PC-9 (cell line): ENCODE measurements at places on chromosomes 13 and 19. TPM values are rescaled to one million over a fixed set of nuclear protein-coding genes. Genes with fewer than 3 reads are reported as not detected.

GRCh38 chr13:109529964-109530363 is 256.4 kb downstream of the IRS2 start:
- H3K27ac ChIP-seq, result no peak overlapping the region
- H3K4me3 ChIP-seq, result no peak overlapping the region
- H3K36me3 ChIP-seq, result no peaks in the 10 kb centered on the region
- no peak for DNase-seq
- H3K4me1 ChIP-seq, result no peaks in the 10 kb centered on the region

- DNase-seq, result no peak
- peaks cover 4% of the 10 kb centered on the region; the same call in 1 of the 2 replicates for H3K27me3 ChIP-seq
- H3K4me1 ChIP-seq, result peaks cover 7% of the 10 kb centered on the region; the same call in 1 of the 2 replicates
- no peaks in the 10 kb centered on the region for H3K36me3 ChIP-seq
Measured at GRCh38 chr13:36913463-36913862, 6.6 kb downstream of the SMAD9 start.

- DNase-seq, result peak; percentile 66
- H3K4me1 ChIP-seq, result peaks cover 39% of the 10 kb centered on the region
- no peaks in the 10 kb centered on the region for H3K27me3 ChIP-seq
- peak overlapping the region; percentile 80 for H3K27ac ChIP-seq
Measured at GRCh38 chr19:7492558-7492957, 3.7 kb upstream of the PEX11G start.

- no peak overlapping the region for H3K4me3 ChIP-seq
- H3K4me1 ChIP-seq, result peaks cover 21% of the 10 kb centered on the region
- H3K27me3 ChIP-seq, result no peaks in the 10 kb centered on the region
- no peaks in the 10 kb centered on the region for H3K36me3 ChIP-seq
- DNase-seq, result peak; percentile 52
Measured at GRCh38 chr19:4803736-4804695, 12.5 kb downstream of the FEM1A start.

DNA sequence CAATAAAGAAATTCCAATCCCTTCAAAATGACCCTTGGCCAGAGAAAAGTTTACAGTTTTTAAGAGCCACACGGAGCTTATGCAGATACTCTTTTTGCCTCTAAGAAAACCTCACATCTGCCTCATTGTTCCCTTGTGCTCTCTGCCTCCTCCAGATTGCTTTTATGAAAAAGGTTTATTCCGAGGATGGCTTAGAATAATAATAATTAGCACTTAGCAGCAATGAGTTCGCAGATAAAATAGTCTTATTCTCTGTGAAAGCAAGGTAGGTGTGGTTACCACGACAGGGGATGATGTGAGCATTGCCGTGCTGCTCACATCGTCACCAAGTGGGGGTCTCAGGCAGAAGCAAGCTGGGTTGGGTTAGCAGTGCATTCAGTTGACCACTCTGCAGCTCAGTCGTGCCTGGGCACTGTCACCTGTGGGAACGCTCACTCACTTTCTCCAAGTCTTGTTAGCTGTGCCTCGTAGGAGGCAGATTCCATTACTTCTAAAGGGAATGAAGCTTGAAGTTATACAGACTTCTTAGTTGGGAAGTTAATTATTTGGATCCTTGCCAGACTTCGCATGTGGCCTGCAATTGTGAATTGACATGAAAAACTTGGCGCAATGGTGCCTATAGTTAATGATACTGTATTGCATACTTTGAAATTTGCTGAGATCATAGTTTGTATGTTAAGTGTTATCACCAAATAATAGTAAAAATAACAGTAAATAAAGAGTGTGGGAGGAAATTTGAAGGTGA is 157.2 kb downstream of the MYO16 start:
- H3K27ac ChIP-seq, result no peak overlapping the region
- H3K4me3 ChIP-seq, result no peak overlapping the region
- no peak for DNase-seq
- H3K27me3 ChIP-seq, result no peaks in the 10 kb centered on the region
- H3K4me1 ChIP-seq, result no peaks in the 10 kb centered on the region
- H3K36me3 ChIP-seq, result no peaks in the 10 kb centered on the region

GRCh38 chr19:19866611-19867248 is 1.0 kb downstream of the ZNF253 start:
- H3K36me3 ChIP-seq, result peaks cover 27% of the 10 kb centered on the region
- no peak overlapping the region for H3K27ac ChIP-seq
- H3K4me3 ChIP-seq, result peak overlapping the region; percentile 89
- no peaks in the 10 kb centered on the region; the same call in 1 of the 2 replicates for H3K4me1 ChIP-seq
- no peaks in the 10 kb centered on the region for H3K27me3 ChIP-seq

GRCh38 chr19:1356508-1356865 is 27.2 kb upstream of the NDUFS7 start:
- no peaks in the 10 kb centered on the region for H3K27me3 ChIP-seq
- peaks cover 7% of the 10 kb centered on the region; the same call in 1 of the 2 replicates for H3K4me1 ChIP-seq
- DNase-seq, result no peak
- no peaks in the 10 kb centered on the region for H3K36me3 ChIP-seq

DNA sequence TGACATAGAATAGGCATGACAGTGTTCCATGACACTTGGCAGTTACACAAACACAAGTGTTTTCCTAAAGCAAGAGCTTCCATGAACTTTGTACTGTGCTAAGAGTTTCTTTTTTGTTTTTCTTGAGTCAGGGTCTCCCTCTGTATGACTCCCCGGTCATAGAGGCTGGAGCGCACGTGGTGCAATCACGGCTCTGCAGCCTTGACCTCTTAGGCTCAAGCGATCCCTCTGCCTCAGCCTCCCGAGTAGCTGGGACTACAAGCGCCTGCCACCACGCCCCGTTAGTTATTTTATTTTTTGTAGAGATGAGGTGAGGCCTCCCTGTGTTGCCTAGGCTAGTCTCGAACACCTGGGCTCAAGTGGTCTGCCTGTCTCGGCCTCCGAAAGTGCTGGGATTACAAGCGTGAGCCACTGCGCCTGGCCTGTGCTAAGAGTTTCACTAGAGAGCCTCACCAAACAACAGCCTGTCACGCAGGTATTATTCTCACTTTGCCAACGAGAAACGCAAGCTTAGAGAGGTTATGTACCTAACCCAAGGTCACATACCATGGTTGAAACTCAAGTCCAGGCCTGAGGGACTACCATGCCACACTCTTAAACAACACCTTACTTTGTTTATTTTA is 355.9 kb downstream of the KLF12 start:
- DNase-seq, result no peak
- H3K4me3 ChIP-seq, result no peak overlapping the region
- H3K27me3 ChIP-seq, result no peaks in the 10 kb centered on the region

DNA sequence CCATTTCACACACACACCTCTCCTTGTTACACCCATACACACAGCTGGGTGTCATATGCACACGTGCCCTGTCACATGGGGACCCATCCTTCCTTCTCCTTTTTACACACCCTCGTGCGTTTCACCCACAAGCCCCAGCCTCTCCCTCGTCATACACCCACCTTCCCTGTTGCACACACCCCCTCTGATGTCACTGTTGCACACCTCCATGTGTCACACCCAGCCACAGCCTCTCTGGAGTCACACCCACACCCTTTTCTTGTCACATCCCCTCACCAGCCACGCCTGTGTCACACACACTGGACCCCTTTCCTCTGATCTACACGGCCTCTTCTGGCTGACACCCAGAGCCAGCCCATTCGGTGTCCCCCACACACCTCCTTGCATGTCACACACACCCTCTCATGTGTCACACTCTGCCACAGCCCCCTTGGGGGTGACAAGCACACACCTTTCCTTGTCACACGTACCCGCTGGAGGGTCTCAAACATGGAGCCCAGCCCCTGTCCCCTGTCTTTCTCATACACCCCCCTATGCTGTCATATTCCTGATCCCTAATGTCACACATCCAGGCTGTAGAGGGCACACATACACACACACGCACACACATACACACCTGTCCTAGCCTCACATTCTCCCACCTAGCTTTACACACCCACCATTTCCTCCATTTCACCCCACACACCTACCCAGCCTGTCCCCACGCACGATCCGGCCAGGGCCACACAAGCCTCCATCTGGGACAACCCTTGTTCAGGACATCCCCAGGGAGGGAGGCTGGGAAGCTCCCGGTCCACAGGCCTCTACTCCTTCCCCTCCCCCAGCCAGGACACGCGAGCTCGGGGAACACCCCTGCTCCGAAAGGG is 1.4 kb downstream of the NOVA2 start:
- H3K27ac ChIP-seq, result no peak overlapping the region
- H3K27me3 ChIP-seq, result peaks cover 89% of the 10 kb centered on the region
- no peaks in the 10 kb centered on the region for H3K36me3 ChIP-seq
- no peak for DNase-seq
- H3K4me3 ChIP-seq, result no peak overlapping the region

- H3K36me3 ChIP-seq, result no peaks in the 10 kb centered on the region
- no peak overlapping the region for H3K4me3 ChIP-seq
- no peak for DNase-seq
- peaks cover 3% of the 10 kb centered on the region for H3K4me1 ChIP-seq
- no peaks in the 10 kb centered on the region for H3K27me3 ChIP-seq
Measured at GRCh38 chr13:45373162-45373547, 32.2 kb upstream of the TPT1 start.

DNA sequence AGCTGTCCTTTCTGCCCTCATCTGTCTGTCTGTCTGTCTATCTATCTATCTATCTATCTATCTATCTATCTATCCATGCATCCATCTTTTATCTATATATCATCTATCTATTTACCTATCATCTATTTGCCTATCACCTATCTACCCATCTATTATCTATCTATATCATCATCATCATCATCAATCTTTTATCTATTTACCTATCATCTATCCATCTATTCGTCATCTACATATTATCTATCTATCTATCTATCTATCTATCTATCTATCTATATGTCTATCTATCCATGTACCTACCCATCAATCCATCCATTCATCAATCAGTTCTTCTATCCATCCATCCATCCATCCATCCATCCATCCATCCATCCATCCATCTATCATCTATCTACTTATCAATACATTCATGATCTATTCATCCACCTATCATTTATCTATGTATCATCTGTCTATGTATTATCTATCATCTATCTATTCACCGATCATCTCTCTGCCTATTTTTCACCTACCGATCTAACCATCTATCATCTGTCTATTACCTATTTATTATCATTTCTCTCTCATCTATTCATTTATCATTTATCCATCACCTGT is 49.2 kb upstream of the ADGRE1 start:
- no peaks in the 10 kb centered on the region for H3K4me1 ChIP-seq
- DNase-seq, result no peak
- no peak overlapping the region for H3K4me3 ChIP-seq

Gene LRRC63
- 0.28 TPM in 1 of 2 replicates, not detected in the other for total RNA-seq

Gene TRMT1
- 44.1 and 51.1 TPM in 2 replicates for total RNA-seq

Gene FAM216B
- not detected in 2 replicates for total RNA-seq

Gene PDS5B
- total RNA-seq, result 37.1 and 37.6 TPM in 2 replicates

Gene C19orf67
- not detected in 2 replicates for total RNA-seq

Gene TTC9B
- total RNA-seq, result 0.50 and 0.59 TPM in 2 replicates

Gene PTH2
- not detected in 2 replicates for total RNA-seq

Gene PTPRH
- 11.7 and 21.4 TPM in 2 replicates for total RNA-seq

Gene ELSPBP1
- total RNA-seq, result not detected in 2 replicates
